ENCODE measurements at places on chromosomes 12 and 14. TPM values are rescaled to one million over a fixed set of nuclear protein-coding genes. Genes with fewer than 3 reads are reported as not detected.

Gene PLEKHD1
- under 0.01 TPM for total RNA-seq

Gene TMEM229B
- total RNA-seq = 0.43 TPM

Gene ERP27
- not detected for total RNA-seq

Gene C14orf180
- not detected for total RNA-seq

Gene LUM
- total RNA-seq = 0.21 TPM

Gene CLEC6A
- not detected for total RNA-seq

Gene KLRD1
- total RNA-seq = 0.24 TPM

Gene DPF3
- 0.85 TPM for total RNA-seq

Gene LRFN5
- under 0.01 TPM for total RNA-seq

Gene RPS6KA5
- 4.5 TPM for total RNA-seq

Gene CLEC14A
- 0.24 TPM for total RNA-seq

Gene PAX9
- total RNA-seq = 16.8 TPM

Gene IL31
- total RNA-seq = not detected

Gene DNAJC22
- 0.72 TPM for total RNA-seq

Gene MYL2
- not detected for total RNA-seq

Gene CLEC4D
- not detected for total RNA-seq

Gene GPX2
- 2.2 TPM for total RNA-seq

Gene CDKN3
- 7.5 TPM for total RNA-seq

Gene NOXRED1
- total RNA-seq = 0.72 TPM

Gene SPIC
- total RNA-seq = not detected

Gene PMCH
- not detected for total RNA-seq

Gene CCND2
- total RNA-seq = 158 TPM

Gene BCAT1
- total RNA-seq = 17.6 TPM

Gene BICDL1
- 9.0 TPM for total RNA-seq

Gene C14orf93
- 13.0 TPM for total RNA-seq

Gene CMKLR1
- total RNA-seq = not detected

Gene WDR89
- total RNA-seq = 16.2 TPM

Gene YLPM1
- total RNA-seq = 15.1 TPM

Gene NRL
- total RNA-seq = 0.96 TPM

Gene C12orf60
- total RNA-seq = 2.7 TPM

Gene ARHGAP9
- total RNA-seq = not detected

Gene ACYP1
- total RNA-seq = 4.3 TPM

Gene FSCB
- total RNA-seq = not detected

Gene AVPR1A
- not detected for total RNA-seq

Gene PTGER2
- total RNA-seq = not detected

Gene OVCH1
- total RNA-seq = not detected

Gene TAS2R19
- 1.2 TPM for total RNA-seq

Gene HOXC4
- total RNA-seq = under 0.01 TPM

Gene HCFC2
- total RNA-seq = 8.2 TPM

Gene TGM1
- 69.1 TPM for total RNA-seq

Gene IL26
- total RNA-seq = not detected

Gene NOVA1
- 0.72 TPM for total RNA-seq

Gene SLC4A8
- 0.48 TPM for total RNA-seq

All from tracheal epithelial cell (primary cell).